ENCODE measurements at places on chromosomes 3 and 15.

- DNase-seq: no peak
These were observed 113.1 kb downstream of the MYO5A start for GRCh38 chr15:52415628-52416027.

DNA sequence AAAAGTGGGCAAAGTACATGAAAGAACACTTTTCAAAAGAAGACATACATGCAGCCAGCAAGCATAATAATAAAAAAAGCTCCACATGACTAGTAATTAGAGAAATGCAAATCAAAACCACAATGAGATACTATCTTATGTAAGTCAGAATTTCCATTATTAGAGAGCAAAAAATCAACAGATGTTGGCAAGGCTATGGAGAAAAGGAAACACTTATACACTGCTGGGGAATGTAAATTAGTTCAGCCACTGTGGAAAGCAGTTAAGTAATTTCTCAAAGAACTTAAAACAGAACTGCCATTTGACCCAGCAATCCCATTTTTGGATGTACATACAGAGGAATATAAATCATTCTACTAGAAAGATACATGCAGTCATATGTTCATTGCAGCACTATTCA is 360.7 kb downstream of the NSUN3 start:
- no peak for DNase-seq

GRCh38 chr3:44326019-44326418 is 12.5 kb upstream of the TCAIM start:
- DNase-seq: no peak

GRCh38 chr3:48738144-48738536 is 21.1 kb upstream of the IP6K2 start:
- DNase-seq: no peak

- DNase-seq: no peak
These were observed 7.2 kb downstream of the POLR2H start for GRCh38 chr3:184368586-184369183.

Measured in activated CD4-positive, alpha-beta T cell treated with anti-CD3 and anti-CD28 coated beads, Interleukin-2, amount 50 U/mL, for 1 hour (primary cell).